Activated CD8-positive, alpha-beta memory T cell treated with anti-CD3 and anti-CD28 coated beads for 48 hours (primary cell): ENCODE measurements at places on chromosomes 11 and 22.

DNA sequence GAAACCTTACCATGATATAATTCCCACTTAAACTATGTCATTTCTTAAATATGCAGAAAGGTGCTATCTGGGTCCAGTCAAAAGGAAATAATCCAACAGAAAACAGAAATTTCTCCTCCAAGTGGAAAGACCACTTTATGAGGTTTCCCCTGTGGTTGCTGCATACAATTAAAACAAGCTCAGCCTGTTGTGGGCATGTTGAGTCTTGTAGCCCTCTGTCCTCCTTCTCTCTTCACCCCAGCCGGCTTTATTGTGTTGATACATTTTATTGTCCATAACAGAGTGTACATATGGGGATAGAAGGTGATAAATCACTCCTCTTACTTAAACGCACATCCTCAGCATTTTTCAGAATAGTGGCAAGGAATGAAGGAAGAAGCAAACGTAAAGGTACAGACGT is 126.0 kb upstream of the MTNR1B start:
- no peak for DNase-seq

- DNase-seq, result no peak
These were observed 1.4 kb downstream of the CRY2 start for GRCh38 chr11:45848654-45849081.

DNA sequence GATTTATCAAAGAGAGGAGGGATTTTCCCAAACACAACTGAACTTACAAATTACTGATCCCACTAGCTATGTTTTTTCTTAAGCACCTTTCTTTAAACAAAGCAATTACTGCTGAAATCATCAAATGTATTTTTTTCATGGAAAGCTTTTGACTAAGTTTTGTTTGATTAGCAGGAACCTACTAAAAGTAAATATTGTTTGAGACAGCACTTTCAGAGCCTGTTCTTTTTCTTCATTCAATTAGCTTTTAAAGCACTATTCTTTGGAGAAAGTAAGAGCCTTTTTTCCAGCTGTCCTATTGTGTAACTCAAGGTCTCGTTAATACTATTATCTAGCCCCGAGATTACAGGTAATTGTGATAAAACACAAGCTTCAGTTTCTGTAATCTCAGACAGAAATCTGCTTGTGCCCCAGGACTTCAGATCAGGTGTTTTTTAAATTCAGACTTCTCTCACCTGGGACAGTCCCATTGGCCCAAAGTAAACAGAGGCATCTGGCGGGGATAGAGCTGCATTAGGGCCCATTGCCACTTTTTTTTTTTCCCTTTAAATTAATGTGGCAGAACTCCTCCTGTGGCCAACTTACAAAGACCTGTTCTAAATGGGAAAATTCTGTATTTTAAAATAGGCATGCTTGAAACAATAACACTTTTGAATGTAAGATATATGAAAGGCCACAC is 11.0 kb downstream of the CSTPP1 start:
- no peak for DNase-seq

DNA sequence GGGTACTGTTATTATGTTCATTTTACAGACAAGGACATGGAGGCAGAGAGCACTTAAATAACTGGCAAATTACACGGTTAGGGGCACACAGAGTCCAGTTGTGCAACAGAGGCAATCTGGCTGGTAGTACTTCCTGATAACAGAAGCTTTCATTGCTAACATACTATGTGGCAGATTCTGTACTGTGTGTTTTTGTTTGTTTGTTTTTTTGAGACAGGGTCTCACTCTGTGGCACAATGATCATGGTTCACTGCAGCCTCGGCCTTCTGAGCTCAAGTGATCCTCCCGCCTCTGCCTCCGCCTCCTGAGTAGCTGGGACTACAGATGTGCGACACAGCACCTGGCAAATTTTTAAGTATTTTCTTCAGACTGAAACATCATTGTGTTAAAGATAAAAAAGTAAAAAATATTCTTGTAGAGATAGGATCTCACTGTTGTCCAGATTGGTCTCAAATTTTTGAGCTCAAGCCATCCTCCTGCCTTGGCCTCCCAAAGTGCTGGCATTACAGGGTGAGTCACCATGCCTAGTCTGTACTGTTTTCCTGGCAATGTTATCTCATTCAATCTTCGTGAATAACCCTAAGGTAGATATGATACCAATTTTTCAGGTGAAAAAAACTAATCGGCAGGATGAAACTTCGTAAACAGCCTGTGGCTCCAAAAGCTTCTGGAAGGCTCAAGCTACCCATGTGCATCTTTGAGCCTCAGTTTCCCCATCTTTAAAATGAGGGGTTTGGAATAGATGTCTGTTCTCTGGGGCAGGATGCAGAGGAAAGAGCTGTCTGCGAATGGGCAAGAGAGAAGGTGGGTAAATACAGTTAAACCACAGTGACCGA is 921 bp upstream of the NUCB2 start:
- DNase-seq, result no peak

GRCh38 chr11:110691926-110692325 is 20.3 kb downstream of the ARHGAP20 start:
- no peak for DNase-seq

DNA sequence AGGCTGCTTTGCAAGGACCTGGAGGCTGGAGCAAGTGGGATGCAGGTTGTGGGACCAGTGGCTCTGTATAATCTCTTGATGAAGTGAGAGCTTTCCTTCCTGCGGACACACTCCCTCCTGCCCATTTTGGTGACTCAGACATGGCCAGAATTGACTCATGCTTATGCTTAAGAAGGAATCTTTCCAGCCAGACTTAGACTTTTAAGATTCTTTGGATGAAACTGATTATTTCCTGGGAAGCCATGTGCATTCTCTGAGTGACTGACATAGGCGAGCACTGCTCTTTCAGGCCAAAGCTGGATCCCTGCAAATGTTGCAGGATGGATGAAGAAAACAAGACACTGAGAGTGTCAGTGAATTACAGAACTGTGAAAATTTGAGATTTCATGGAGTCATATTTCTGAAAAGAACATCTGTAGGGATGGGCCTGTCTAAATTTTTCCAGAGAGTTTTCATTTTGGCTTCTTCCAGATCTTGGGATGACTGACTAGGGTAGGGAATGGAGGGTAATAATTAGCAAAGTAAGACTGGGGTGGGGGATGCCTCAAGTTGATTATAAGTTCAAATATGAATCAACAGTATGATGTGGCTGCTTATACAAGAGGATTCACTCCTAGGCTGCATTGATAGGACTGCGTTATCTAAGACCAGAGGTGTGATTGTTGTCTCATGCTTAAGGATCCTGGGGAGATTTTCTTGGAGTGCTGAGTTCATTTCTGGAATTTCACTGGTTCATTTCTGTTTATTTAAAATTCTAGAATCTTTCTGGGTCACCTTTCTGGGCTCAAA is 195.8 kb downstream of the HIPK3 start:
- no peak for DNase-seq

- no peak for DNase-seq
These were observed 446.5 kb downstream of the AASDHPPT start for GRCh38 chr11:106523921-106524320.

GRCh38 chr11:45098929-45099328 is 47.5 kb upstream of the PRDM11 start:
- no peak for DNase-seq

- no peak for DNase-seq
These were observed 756.7 kb downstream of the DLG2 start for GRCh38 chr11:84870486-84870885.
